ENCODE measurements at places on chromosomes 1 and 21.

DNA sequence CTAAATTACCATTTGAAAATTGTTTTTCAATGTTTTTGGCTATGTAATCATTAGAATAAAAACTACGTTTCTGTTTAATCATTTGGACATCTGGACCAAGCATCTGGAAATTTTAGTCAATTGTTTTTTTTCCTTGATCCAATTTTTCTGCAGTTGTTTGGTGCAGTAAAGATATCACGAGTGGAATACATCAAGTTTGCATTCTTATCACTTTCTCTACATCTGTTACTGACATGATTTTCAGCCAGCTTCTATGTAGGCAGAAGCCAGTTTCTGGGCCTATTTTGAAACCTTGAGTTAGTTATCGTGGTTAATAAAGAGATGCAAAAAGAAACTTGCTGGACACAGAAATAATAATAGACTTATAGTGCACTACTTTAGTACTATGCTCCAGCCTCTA lies 277.9 kb upstream of the ADAMTS5 start:
- no peak for DNase-seq

DNA sequence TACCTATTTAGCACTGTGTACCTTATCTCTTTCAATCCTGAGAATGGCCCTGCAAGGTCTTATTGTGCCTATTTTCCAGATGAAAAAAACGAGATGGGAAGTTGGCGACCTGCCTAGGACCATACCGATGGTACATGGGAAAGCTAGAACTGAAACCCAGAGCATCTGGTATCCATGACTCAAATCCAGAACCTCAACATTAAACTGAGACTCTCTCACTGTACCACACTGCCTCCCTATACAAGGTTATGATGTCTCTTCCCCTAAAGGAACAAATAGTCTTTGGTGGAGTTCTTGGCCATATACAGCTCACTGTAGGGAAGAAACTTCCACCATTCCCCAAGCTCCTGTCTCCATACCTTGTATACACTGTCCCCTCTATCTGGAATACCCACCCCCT lies 110.7 kb downstream of the TNR start:
- DNase-seq, result no peak

- no peak for DNase-seq
Observed at GRCh38 chr1:215263636-215264035, 181.1 kb downstream of the KCNK2 start.

GRCh38 chr1:241847540-241847795 lies 536 bp upstream of the EXO1 start:
- no peak for DNase-seq

GRCh38 chr1:85975912-85976371 lies 180.6 kb downstream of the COL24A1 start:
- DNase-seq, result no peak

GRCh38 chr1:168321945-168322344 lies 41.3 kb downstream of the TBX19 start:
- no peak for DNase-seq

GRCh38 chr21:15195768-15196167 lies 131.0 kb upstream of the NRIP1 start:
- no peak for DNase-seq

- DNase-seq, result no peak
Observed at GRCh38 chr1:8435569-8436071, 117.7 kb downstream of the SLC45A1 start.

- DNase-seq, result no peak
Observed at GRCh38 chr1:182015360-182015759, 46.2 kb downstream of the ZNF648 start.

GRCh38 chr1:3597599-3597964 lies 13.7 kb downstream of the MEGF6 start:
- no peak for DNase-seq

GRCh38 chr1:229403573-229403972 lies 30.3 kb downstream of the ACTA1 start:
- no peak for DNase-seq

DNA sequence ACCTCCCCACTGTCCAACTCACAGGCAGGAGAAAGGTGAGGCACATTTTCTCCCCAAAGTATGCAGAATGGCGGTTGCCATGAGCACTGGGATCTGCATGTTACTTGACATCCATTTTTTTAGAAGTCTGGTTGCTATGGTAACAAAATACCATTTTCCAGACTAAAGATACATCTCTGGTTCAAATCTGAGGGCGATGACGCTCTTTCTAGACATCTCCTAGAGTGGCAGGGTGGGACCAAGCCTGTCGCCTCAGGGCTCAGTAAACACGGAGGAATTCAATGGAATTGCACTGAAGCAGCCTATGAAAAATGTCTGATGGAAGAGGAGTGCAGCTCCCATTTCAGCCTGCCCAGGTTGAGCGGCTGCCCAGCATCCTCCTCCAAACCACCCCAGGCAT lies 21.5 kb upstream of the FAM43B start:
- no peak for DNase-seq

DNA sequence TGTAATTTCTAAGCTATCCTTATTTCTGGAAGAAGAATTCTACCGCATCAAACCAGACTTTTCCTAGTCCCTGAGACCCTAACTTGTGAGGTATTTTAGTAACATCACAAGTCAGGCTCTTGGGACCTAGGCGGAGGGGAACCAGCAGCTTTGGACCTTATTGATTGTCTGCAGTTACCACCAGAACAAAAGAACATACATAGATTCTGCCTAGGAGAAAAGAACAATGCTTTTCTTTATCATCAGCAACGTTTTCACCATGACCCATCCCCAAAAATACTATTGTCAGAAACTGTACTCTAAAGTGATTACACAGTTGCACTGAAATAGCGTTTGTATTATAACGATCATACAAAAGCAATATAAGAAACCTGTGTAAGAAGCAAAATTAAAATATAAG lies 860.4 kb downstream of the USP25 start:
- DNase-seq, result no peak

DNA sequence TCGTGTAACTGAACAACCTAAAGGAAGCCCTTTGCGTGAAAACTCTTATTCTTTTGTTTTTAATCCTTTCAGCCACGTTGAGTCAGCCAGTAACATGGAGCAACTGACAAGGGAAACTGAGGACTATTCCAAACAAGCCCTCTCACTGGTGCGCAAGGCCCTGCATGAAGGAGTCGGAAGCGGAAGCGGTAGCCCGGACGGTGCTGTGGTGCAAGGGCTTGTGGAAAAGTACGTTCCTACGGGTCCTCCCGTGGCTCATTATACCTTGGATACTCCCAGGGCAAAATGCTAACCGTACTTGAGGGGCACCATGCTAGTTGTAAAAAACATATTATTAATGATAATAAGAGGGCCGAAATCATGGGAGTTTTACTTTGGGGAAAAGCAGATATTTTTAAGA lies 49.4 kb downstream of the LAMC2 start:
- DNase-seq, result peak; percentile 86

GRCh38 chr1:229024528-229025130 lies 246.3 kb upstream of the RAB4A start:
- peak; percentile 94 for DNase-seq

DNA sequence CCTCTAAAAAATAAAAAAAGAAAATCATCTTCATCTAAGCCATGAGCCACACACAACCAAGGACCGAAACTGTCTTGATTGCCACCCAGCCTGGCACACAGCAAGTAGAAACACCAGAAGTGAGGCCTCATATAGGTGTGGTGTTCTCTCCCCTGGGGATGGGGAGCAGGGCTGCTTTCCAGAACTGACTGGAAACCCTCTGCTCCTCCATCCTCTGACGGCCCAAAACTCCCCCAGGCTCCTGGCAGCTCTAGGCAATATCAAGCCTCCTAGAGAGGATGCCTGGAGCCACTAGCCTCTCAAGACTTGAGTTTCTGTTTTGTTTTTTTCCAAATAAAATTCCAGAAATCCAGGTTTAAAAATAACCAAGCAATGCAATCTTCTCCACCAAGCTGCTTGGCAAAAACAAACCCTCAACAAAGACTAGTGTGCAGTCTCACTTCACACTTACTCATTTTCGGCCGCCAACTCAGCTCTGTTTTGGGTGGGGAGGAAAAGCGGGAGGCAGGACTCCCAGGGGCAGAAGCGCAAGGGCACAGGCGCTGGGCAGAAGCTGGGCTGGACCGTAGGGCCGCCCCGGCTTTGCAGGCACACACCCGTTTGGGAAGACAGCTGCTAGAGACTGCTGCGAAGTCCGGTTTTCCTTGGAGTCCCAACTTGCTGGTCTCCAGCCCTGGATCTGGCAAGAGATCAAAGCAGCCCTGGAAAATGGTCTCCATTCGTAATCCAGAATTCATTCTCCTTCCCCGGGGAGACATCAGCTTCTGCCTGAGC lies 78.2 kb upstream of the CAPZB start:
- DNase-seq, result peak; percentile 76

- DNase-seq, result no peak
Observed at GRCh38 chr21:45860493-45861155, 120.9 kb upstream of the COL6A1 start.

DNA sequence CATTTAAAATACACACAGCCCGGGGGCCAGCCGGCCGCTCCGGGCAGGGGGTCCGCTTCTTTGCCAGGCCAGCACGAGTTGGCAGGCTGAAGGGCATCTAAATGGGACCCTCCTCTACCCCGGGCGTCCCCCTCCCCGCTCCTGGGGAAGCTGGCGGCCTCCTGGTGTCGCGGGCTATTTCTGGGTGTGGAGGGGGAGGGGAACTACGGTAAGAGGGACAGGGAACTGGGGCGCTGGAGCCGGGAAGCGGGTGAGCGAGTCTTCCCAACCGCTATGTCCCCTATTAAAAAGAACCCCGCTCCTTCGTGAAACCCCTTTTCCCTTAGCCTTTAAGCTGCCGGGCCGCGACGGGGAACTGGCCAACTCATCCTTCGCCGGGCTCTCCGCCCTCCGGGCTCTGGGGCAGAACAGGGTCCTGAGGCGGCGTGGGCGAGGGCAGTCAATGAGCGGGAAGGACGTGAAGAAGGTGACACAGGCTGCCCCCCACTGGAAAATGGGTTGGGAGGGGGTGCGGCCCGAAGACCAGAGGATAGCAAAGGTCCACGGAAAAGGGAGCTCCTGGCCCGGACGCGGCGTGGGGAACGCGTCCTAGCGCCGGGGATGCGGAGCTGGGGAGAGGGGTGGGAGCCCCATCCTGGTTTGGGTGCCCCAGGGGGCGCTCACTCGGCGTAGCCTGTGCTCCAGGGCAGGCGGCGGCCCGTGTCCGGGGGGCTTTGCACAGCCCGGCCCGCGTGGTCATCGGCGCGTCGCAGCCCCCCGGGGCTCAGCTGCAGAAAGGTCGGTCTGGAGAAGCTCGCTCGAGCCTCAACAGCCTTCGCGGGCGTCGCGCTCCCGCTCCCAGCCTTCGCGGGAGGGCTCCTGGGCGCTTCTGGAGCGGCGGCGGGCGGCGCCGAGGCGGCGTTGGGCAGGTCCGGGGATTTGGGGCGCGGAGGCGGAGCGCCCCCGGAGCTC lies 544 bp downstream of the PPM1J start:
- DNase-seq, result no peak

DNA sequence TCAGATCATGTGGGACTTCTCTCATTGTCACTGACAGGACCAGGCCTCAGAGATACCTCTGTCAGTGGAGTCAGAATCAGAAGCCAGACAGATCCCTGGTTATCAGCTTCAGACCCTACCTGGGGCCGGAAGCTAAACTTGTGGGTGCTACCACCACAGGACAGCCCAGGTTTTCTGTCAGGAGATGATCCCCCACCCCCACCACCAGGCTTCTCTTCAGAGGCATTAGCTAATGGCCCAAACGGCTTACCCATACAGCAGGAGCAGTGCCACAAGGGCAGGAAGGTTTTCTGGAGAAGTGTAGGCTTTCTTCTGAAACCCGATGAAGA lies 105.5 kb downstream of the ABCA4 start:
- DNase-seq, result no peak

- no peak for DNase-seq
Observed at GRCh38 chr21:35333831-35334618, 284.9 kb upstream of the RUNX1 start.

DNA sequence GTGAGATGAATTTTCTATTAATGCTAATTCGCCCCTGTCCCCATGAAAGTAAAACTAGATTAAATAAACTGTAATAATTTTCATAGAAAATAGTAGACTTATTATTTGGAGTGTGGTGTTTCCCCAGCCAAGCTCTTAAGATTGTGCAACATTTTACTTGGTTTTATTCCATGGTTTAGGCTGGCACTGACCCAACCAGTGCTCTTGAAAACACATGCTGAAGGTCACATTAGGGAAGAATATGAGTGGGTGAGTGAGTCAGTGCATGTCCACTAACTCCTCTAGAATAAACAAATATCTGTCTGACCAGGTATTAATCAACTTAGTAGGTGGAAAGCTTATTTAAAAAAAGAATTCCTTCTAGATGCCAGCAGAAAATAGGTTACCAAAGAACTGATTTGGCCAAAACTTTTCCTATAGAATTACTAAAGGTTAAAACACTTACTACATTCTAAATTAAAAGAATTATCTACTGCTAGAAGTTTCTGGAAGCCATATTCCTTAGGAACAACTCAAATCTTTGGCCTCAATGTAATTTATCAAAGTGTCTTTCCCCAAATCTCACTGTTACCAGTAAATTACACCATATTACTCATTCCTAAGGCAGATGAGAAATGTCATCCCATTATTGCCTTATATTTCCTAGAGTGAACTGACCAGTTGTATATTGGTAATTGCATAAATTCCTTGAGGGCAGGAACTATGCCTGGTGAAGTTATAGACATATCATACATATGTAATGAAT lies 89.7 kb upstream of the RGS1 start:
- DNase-seq, result peak; percentile 69

GRCh38 chr1:246162560-246162959 lies 344.5 kb downstream of the SMYD3 start:
- no peak for DNase-seq

DNA sequence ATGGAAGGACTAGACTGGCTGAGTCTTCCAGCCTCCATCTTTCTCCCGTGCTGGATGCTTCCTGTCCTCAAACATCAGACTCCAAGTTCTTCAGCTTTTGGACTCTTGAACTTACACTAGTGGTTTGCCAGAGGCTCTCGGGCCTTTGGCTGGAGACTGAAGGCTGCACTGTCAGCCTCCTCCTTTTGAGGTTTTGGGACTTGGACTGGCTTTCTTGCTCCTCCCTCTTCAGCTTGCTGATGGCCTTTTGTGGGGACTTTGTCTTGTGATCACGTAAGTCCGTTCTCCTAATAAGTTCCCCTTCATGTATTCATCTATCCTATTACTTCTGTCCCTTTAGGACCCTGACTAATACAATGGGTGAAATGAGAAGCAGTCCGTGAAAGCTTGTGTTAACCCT lies 196.4 kb downstream of the KAZN start:
- DNase-seq, result no peak

DNA sequence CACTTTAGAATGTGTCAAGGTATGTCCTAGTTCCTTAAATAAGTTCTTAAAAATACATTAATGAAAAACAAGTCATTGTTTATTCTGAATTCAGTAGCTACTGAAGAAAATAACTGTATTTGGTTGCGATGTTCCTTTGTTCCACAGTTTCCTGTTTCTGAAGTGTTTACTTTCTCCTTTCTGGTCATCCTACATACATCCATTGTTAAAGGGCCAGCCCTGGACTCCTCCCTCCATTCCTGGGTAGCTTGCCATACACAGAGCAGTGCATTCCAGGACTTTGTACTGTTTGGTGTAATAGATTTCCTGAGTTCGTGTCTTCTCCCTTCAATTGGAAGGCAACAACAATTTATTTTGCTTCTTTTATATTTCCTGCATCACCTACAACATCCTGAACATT lies 845.4 kb upstream of the CXADR start:
- DNase-seq, result no peak

- no peak for DNase-seq
Observed at GRCh38 chr1:107450899-107451664, 310.2 kb downstream of the NTNG1 start.

Measured in MG63 (cell line).